ENCODE measurements at places on chromosomes 1 and 21.

DNA sequence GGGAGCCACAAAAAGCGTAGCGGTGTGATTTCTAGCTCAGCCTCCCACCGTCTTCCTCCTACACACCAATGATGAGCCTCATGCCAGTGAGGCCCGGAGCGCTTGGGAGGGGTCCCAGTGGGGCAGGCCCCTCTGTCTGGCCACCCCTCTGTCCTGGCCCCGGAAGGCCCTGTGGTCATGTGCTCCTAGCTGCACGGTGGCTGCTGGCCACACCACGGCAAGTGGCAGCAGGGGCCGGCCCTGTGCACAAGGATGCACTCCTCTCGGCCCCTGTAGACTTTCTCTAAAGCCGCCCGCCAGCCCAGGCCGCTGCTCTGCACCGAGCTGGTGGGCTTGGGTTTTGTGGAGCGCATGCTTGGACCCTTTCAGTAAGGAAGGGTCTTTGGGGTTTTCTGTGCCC, 53.6 kb downstream of the KCNAB2 start:
- no peak for DNase-seq

GRCh38 chr21:45017039-45017960, 57.1 kb upstream of the ADARB1 start:
- no peak for DNase-seq

- DNase-seq, result no peak
Observed at GRCh38 chr1:4308806-4309205, 345.6 kb upstream of the AJAP1 start.

GRCh38 chr1:69121723-69122122, 446.0 kb upstream of the LRRC7 start:
- DNase-seq, result no peak
